Stimulated activated CD4-positive, alpha-beta T cell treated with anti-CD3 and anti-CD28 coated beads, Interleukin-12 subunit alpha, Interleukin-12 subunit beta, amount 100 ng/mL, for 24 hours (primary cell): ENCODE measurements at places on chromosomes 2 and 18.

DNA sequence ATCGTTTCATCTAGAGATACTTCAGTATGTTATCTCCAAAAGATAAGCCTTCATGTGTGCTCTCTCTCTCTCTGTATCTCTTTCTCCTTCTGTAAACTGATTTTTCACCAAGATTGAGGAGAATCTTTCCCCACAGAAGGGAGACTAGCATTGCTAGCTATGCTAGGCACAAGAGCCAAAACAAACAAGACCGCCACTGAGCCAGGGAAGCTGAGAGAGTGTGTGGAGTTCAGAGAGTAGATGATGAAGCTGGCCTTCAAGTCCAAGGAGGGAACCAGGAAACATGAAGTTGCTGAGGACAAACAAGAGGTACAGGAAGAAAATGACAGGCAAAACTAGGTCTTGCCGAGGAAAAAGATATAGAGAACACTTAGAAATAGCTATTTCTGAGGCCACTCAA is 23.4 kb downstream of the DAPL1 start:
- no peak for DNase-seq

DNA sequence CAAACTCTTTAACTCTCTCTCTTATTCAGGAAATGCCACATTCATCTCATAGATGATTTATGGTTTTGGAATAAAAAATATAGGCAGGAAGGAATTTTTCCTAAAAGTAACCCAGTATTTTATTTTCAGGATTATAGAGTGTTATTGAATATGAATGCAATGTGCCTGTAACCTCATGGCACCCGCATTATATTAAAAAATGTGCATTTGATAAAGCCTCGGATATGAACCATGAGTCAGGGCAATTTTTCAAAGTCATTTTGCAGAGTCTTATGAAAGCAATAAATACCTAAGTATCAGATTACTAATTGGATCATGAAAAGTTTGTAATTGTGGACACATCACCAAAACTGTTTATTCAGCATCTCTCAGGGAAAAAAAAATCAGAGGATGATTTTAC is 573.8 kb downstream of the TSN start:
- DNase-seq = no peak

- DNase-seq = no peak
These were observed 802.1 kb downstream of the CPS1 start for GRCh38 chr2:211358504-211358903.

DNA sequence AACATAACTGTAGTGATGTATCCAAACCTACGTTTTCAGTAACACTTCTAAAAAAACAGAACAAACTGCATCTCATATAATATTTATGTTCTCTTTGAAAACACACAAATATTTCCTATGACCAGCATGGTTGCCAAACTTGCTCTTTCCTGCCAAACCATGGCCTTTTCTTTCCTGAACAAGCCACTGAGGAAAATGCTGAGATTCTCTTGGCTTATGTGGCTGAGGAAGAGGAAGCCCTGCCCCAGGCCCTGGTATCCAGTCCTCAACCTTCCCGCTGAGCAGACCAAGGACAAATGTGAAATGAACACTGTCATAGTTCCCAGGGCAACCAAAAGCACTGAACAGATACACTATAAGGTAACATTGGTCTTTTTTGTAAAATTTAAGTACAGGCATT is 35.9 kb upstream of the NARS1 start:
- no peak for DNase-seq

DNA sequence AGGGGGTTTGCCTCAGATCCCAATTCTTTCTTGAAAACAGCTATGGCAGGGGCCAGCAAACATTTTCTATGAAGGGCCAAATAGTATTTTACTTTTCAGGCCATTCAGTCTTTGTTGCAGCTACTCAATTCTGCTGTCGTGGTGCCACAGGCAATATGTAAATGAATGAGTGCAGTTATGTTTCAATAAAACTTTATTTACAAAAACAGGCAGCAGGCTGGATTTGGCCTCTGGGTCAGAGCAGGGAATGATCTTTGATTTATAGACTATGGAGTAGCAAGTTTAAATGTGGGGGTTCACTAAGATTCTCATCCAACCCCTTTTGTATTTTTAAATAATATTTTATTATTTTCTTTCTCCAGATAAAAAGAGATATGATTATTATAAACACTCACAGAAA is 72.4 kb downstream of the IRS1 start:
- DNase-seq = no peak

GRCh38 chr18:12656605-12656937 is 1.3 kb downstream of the SPIRE1 start:
- DNase-seq = no peak

DNA sequence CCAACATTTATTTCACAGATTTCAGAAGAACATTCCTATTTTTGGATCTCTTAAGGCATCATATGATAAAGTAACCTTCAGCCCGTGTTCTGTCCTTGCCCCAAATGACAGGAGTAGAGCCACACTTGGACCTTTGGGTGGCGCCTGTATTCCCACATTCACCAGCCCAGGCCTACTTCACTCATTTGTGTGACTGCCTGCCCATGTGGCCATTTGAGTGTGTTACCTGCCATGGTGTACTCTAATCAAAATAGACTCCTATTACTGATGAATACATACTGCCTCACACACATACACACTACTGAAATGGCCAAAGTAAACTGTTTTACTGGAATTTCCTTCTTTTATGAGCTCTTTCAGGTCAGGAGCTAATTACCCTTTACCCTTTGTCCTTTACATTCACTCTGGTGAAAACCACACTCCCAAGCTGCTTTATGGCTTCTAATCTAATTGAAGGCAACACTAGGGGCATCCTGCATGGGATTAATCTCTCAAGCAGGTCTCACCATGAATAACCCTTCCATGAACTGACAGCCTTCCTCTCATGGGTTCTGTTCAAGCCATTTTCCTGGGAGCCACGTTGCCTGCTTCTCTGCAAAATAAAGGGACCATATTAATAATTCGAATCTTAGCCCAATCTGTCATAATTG is 271.0 kb upstream of the GALNT5 start:
- no peak for DNase-seq

GRCh38 chr18:62453864-62454263 is 69.0 kb upstream of the ZCCHC2 start:
- DNase-seq = no peak

- DNase-seq = no peak
These were observed 125.4 kb downstream of the CSRNP3 start for GRCh38 chr2:165594935-165595255.

DNA sequence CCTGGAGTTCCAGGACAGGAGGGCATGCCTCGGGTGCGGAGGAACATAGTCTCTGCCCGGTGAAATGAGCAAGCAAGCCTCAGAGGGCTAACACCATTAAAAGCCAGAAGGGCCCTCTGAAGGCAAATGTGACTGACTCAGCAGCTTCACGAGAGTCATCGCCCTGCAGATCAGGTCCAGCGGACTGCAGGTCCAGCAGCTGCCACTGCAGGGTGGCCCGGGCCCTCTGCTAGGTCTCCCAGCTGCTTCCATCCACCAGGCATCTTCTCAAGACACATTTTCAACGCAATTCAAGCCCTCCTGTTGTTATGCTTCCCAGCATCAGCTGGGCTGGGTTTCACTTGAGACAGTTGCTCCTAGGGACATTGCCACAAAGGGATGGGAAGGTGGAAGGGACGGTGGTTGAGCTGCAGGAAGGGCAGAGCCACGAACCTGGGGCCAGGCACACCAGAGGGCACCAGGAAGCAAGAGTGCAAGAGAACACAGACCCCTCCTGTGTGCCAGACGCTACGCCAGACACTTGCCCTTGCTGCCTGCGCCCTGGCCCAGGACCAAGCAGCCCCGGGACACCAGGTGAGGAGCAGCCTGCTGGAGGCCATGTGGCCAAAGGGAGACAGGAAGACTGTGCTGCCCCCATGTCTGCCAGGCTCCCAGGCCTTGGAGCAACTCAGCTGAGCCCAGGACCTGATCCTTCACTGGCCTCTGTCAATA is 173.0 kb downstream of the HDAC4 start:
- no peak for DNase-seq

DNA sequence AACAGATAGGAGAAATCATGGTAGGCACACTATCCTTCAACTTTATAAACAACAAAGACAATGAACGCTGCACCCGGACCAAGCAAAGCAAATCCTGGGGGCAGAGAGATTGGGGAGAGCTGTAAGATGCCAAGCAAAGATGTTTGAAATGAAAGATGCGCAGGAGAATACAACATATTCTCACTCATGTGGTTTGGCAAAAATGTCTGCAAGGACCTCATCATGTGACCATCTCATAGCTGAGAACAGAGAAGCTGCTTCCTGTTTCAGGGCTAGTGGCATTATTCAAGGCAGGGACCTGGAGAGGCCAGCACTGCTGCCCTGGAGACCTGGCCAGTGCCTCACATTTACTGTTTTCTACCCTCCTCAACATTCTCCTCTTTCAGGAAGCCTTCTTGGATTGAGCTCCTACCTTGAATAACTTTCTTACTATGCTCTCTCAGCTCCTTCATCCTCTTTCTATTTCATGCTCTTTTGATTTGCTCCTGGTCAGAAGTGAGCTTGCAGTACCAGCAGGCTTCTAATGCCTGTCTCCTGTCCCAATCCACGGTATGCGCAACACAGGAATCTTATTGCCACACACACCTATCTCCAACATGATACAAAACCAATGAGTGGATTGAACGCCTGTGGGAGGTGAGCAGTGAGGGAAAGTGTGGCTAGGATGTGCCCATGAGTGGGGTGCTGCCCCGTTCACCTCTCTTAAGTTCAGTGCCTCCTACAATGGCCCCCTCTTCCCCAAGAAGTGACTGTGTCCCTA is 133.0 kb downstream of the CELF4 start:
- DNase-seq = no peak

DNA sequence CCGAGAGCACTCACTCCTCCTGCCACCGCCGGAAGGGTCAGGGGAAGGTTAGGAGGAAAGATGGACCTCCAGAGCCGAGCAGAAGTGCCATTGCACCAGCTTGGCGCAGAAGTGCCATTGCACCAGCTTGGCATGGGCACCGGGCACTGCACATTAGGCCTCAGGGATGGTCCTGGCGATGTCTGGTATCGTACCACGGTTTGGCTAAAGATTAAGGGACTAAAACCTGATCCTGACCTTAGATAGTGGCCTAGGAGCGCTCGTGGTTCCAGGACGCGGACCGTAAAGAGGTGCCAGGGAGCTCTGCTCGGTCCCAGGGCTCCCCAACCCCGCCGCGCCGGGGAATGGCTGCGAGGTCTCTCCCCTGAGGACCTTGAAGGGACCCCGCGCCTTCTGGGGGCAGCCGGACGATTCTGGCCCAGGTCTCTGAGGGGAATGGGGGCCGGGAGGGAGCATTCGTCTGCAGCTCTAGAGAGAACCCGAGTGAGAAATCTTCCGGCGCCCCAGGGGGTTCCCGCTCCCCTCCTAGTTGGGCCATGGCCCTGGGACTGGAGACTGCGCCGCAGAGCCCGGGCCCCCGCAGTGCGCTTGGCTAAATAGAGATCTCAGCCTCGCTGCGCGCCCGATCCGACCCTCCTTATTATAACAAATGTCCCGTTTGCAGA is 1.8 kb downstream of the PAX8 start:
- DNase-seq = no peak

GRCh38 chr2:209512971-209513370 is 89.1 kb downstream of the MAP2 start:
- no peak for DNase-seq

DNA sequence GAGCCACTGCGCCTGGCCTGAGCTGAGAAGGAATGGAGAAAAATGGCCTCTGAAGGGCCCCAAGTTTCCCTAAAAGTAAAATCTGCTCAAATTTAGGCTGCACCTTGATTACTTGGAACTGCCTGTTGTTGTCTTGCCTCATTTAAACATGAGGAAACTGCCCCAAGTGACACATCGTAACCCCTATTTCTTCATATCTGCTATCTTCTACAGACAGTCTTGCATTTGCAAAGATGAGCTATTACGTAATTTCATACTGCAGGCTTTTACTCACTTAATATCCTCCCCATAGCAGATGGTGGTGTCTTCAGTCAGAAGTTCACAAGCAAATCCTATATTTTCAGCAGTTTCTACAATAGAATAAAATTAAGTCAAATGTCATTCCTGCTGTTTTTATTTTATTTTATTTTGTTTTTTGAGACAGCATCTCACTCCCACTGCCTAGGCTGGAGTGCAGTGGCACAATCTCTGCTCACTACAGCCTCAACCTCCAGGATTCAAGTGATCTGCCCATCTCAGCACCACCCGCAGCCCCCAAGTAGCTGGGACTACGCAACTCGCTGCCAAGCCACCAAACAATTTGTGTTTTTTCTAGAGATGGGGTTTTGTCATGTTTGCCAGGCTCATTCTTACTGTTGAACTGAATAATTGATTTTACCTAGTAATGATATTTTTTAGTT is 45.3 kb upstream of the NARS1 start:
- DNase-seq = no peak

DNA sequence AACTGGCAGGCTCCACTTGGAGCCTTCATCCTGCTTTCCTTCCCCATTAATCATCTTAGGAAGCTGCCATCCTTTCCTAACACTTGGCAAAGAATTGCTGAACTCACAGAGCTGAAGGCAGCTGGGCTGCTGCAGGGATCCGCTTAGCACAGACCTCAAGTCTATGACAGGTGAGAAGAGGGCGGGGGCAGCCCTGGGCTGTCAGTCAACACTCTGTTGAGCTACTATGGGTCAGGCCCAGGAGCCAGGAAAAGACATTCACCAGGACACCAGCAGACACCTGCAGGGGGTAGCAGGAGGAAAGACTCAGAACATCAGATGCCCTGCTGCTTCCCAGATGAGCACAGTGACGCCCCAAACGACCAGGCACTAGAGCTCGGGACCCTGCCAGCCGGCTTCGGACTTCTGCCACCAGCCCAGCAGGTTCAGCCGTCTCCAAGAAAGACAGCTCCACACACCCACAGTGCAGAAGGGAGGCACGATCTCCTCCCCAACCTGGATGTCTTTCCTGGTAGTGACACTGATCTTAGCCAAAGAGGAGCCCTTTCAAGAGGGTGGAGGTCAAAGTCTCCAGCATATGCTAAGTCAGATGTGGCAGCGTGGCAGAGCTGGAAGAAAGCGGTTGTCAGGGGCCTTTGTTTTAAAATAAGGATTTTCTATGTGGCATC is 55.2 kb downstream of the SNORC start:
- no peak for DNase-seq

GRCh38 chr2:40474306-40474705 is 22.4 kb upstream of the SLC8A1 start:
- no peak for DNase-seq

GRCh38 chr2:157989227-157989626 is 112.4 kb upstream of the UPP2 start:
- no peak for DNase-seq

DNA sequence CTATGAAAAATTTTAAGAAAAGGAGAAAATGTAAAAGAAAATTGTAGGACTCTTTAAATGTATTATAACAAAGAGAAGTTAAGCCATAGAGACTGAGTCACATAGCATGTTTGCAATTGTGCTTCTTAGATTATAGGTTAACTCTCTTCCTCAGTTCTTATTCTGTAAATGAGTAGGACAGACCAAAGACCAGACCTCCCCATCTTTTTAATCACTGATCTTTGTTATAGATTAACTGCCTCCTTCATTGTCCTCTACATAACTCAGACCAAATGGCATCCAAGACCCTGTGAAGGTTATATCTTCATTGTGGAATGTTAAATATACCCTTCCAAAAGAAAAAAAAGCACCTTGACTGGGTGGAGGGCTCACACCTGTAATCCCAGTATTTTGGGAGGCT is 316.9 kb upstream of the LRRTM4 start:
- no peak for DNase-seq

GRCh38 chr18:53745224-53745967 is 479.1 kb downstream of the MBD2 start:
- no peak for DNase-seq
